ENCODE measurements at places on chromosomes 5 and 9.

DNA sequence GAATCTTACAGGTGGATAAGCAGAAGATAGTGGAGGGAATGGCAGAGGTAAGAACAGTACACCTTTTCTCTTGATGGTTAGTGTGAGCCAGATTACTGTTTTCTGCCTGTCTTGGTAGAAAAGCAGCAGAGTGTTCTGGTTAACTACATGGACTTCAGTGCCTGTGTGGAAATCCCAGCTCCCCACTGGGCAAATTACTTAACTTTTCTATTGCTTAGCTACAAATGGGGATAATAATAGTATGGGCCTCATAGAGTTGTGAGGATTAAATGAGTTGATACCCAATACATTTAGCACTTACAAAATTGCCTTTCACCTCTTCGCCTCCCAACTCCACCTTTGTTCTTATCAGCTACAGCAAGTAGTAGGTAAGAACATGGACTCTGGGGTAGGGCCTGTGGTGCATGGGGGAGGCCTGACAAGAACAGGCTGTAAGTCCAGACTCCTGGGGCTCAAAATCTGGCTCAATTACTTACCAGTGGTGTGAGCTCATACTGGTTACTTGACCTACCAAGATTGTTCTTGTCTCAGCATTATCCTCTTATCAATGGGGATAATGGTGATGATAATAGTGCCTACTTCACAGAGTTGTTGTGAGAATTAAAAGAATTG lies 125.1 kb downstream of the LIFR start:
- no peak for DNase-seq

- DNase-seq = no peak
These were observed 1304.4 kb downstream of the MAT2B start for GRCh38 chr5:164809821-164810220.

- no peak for DNase-seq
These were observed 927.9 kb downstream of the MAT2B start for GRCh38 chr5:164433106-164433870.

DNA sequence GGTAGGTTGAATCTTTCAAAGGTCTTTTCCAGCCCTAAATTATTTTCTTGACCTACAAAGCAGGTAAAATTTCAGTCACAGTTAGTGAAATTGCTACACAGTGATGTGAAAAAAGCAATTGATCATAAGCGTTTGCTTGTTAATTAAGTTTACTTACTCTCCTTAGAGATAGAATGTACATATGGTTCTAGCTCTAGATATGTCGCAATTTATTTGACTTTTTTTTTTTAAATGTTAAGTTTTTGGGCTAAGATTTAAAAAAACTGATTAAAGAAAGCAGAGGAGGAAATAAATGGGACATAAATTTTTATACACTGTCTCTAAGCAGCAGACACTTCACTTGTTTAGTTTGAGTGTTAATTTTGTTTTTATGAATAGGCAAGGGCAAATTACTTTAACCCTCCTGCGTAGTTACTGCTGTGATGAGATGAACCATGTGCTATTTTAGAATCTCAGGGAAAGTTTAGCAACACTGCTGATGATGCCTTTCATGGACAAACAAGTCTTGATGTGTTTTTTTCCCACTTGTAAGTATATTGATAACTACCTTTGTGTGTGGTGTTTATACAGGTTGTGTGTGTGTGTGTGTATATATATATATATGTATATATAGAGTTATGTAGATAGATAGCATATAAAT lies 38.3 kb upstream of the FAM120AOS start:
- DNase-seq = no peak

GRCh38 chr9:75918154-75918553 lies 27.7 kb downstream of the PCSK5 start:
- DNase-seq = no peak

- DNase-seq = no peak
These were observed 82.6 kb downstream of the OSTF1 start for GRCh38 chr9:75170898-75171360.
